ENCODE measurements at places on chromosomes 7 and 10.

- DNase-seq: peak; percentile 13
Measured at GRCh38 chr10:79019441-79020014, 49.2 kb upstream of the ZMIZ1 start.

DNA sequence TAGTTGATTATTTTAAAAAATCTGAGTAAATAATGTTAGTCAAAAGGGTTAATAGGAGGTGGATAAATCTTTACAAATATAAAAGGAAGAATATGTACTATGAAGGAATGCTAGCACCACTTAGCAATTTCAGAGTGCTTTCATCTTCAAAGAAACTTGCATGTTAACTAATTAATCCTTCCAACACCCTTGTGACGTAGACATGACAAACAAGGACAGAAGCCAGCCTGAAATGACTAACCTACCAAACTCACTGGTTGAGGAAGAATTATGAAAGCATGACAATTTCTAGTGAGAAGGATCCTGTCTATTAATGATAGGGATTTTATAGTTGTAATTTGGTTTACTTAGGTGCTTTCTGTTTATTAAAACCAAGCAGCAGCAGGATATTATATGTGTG lies 468.0 kb upstream of the FZD8 start:
- DNase-seq: no peak

- no peak for DNase-seq
Measured at GRCh38 chr7:27315066-27315465, 72.5 kb downstream of the EVX1 start.

DNA sequence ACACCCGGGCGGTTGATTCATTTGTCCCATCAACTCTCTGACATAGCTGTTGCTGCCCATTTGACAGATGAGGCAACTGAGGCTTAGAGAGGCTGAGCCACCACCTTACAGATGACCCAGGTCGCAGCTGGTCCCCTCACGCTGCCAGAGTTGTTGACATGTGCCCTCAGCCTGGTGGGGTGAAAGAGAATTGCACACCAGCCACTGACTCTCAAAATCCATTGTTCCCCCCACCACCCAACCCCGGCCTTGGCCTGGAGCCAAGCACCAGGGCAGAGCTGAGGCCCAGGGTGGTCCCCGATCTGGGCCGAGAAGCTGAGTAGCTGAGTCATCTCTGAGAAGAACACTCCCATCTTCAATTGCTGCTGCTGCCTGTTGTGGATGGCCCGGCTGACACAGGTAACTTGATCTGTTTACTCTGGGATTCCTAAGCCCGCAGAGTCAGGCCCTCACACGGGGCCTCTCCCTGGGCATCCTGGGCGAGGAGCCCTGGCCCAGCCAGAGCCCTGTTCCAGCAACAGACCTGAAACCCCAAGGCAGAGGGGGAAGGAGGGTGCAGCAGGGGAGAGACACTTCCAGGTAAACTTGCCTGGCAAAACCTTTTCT lies 27.5 kb downstream of the PVRIG start:
- DNase-seq: no peak

DNA sequence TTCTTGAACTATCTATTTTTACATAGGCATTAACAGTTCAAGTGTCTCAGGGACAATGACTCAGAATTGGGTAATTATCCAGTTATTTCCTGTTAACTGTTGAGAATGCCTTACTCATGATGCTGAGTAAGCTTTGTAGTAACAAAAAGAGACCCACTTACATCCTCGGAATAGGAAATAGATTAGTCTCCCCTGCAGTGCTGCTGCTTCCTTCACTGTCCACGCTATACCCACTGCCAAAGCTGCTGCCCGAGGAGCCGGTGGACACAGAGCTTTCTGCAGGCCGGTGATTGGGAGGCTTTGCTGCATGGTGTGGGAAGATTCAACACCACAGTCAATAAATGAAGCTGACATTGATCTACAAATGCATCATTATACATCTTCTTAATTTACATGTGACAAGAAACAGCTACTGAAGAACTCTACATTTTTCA lies 357.1 kb downstream of the PCLO start:
- DNase-seq: peak; percentile 50

GRCh38 chr7:66176914-66177313 lies 28.2 kb upstream of the TPST1 start:
- no peak for DNase-seq

DNA sequence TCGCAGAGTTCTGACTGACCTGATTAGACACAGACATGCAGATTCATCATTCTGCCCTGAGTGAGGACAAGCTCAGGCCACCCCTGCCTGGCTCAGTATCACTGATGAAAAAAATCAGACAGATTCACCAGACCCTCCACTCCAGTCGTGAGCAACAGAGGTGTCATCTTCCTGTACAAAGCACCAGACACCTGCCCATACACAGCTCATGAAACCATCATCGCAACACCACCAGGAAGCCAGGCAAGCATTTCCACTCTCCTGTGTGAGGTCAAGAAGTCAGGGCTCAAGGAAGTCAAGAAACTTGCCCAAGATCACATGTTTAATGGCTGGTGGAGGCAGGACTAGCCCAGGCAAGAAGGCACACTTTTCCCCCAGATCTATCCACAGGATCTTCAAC lies 163.0 kb downstream of the CALN1 start:
- no peak for DNase-seq

- DNase-seq: no peak
Measured at GRCh38 chr10:5105626-5106025, 11.4 kb downstream of the AKR1C3 start.

- no peak for DNase-seq
Measured at GRCh38 chr10:117960345-117960935, 86.3 kb downstream of the RAB11FIP2 start.

DNA sequence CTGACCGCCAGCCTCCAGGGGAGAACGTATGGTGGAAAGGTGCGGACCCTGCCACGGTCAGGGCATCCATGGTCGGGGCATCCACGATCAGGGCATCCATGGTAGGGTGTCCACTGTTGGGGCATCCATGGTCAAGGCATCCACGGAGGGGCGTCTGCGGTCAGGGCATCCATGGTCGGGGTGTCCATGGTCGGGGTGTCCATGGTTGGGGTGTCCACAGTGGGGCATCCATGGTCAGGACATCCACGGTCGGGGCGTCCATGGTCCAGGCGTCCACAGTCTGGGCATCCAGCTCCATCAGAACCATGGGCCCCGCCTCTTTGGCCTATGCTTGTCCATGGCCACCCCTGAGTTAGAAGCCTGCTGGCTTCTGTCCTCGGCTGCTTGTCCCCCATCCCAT lies 148.1 kb downstream of the ADARB2 start:
- DNase-seq: no peak

GRCh38 chr10:69636273-69636575 lies 6.2 kb downstream of the FAM241B start:
- no peak for DNase-seq

- no peak for DNase-seq
Measured at GRCh38 chr7:142800088-142800487, 29.3 kb downstream of the PRSS2 start.

- peak; percentile 14 for DNase-seq
Measured at GRCh38 chr10:119542357-119542987, at the start of gene RGS10. Gene RGS10 (minus strand): TSS chr10:119542719. CDS start chr10:119542638, 81 bp downstream.

DNA sequence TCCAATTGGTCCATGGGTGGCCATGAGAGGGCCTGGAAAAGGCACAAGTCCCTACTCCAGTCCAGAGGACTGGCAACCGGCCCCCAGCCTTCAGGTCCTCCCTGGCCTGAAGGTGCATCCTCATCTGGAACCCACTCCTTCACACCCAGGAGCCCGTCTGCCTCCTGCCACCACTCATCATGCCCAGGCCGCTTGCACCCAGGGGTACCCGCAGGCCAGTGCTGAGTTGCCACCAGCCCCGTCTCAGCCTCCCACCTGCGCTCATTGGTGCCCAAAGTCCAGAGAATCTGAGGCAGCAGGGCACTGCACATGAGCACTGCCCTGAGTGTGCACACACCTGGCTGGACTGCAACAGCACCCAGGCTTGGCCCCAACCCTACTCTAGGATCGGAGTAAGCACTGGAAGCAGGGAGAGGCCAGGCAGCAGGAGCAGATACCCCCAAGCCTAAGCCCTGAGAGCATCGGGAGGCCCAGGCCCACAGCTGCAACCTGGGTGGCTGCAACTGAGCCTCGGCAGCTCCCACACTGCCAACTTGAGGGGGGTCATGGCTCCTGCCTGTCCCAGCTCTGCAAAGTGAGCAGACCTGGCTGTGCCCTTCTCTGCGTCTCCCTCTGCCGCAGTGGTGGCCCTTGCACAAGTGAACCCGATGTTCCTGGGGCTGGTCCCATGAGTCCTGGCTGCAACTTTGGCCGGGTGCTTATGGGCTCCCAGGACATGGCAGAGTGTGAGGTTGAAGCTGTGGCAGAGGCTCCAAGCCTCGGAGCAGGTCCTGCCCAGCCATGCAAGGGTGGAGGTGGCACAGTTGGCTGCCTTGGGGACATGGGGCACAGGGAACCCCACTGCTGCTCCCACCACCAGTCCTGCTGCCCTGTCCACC lies 44.3 kb downstream of the TCERG1L start:
- no peak for DNase-seq

GRCh38 chr7:19069842-19070241 lies 47.6 kb downstream of the TWIST1 start:
- DNase-seq: no peak

GRCh38 chr10:95389982-95390381 lies 99.2 kb upstream of the PDLIM1 start:
- no peak for DNase-seq

DNA sequence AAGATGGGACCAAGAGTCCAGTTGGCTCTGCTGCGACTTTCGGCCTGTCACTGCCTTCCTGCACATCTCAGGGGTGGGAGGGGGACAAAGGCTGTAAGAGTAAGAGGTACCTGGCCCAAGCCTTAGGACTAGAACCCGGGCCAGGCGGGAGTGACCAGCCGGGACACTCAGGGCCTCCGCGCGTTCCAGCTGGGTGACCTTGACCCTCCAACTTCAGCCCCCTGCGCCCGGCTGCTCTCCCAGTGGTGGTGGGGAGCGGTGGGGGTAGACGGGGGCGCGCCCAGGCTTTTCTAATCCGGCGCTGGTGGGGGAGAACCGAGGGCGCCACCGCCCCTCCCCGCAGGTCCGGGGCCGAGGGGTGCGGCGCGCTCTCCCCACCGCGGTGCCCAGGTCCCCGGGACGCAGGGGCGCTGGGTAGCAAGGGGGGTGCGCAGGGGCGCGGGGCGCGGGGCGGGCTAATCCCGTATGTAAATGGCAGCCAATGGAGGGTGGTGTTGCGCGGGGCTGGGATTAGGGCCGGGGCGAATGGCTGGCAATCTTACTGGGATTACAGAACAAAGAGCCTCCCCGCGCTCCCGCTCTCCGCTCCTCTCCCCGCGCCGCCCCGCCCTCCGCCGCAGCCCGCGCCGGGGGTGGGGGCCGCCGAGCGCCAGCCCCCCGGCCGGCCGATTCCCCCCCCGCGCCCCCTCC lies at the start of gene GTF2IRD1:
TSS of gene GTF2IRD1 (plus strand) at position 585 of the 690 bp plus-strand sequence. CDS start 54,175 bp downstream, outside the sequence.
- peak; percentile 73 for DNase-seq

DNA sequence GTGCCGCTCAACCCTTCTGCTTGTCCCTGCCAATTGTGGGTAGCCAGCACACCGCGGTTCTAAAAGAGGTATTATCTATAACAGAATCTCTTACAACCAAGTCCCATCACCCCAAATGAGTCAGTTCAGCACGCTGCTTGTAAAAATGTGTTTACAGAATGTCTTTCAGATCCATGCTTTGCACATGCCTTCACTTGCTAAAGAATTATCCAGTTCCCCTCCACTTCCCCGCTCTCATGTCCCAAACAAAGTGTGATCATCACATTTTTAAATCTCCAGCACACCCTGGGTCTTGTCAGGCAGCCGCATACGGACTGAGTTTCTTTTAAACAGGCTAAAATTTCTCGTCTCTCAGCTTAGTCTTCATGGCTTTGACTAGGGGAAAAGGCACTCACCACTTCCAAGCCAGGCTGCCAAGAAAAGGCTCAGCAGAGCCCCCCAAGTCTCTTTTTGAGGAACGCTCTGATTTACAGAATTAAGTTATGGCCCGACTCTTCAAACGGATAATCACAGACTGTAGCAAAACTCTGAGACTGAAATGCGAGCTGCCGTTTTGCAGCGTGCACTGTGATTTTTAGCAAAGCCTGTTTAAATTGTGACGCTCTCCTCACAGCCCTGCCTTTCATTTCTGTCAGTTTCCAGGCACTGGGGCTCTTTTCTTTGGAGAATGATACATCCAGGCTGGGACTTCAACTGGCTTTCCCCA lies 29.8 kb upstream of the FGFR2 start:
- no peak for DNase-seq

DNA sequence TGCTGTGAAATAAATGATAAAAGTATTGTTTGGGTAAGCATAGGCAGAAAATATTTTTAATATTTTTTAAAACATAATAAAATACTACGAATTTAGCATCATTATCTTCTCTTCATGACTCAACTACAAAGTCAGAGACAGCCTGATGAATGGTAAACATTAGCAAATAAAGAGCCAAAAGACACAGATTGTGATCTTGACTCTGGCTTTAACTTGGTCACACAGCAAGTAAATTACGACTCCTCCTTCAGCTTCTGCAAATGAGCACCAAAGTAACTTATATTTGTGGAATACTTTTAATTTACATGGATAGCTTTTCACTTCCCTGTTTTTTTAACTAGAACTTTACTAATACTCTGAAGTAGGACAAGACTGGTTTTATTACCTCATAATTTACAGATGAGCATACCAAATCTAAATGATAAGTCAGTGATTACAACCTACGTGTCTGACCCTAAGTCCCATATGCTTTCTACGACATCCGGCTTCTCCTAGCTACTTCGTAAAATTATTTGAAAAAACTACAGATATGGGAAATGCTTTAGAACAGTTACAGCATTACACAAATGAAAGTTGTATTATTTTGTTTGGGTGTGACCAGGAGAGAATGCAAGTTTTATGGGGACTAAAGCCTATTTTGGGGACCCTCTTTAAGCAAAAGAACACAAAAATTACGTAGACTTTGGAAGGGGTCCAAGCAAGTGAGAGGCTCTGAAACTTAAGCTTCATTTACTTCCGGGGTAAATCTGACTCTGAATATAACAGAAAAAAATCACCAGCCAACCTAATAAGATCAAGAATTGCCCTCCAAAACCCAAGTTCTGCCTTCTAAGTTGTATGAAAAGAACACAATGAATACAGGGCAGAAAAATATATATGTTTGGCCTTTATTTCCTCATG lies 133.8 kb downstream of the CPEB3 start:
- DNase-seq: no peak

- no peak for DNase-seq
Measured at GRCh38 chr10:96376483-96376882, 17.7 kb upstream of the OPALIN start.

- DNase-seq: no peak
Measured at GRCh38 chr10:44557596-44558191, 172.8 kb upstream of the CXCL12 start.

DNA sequence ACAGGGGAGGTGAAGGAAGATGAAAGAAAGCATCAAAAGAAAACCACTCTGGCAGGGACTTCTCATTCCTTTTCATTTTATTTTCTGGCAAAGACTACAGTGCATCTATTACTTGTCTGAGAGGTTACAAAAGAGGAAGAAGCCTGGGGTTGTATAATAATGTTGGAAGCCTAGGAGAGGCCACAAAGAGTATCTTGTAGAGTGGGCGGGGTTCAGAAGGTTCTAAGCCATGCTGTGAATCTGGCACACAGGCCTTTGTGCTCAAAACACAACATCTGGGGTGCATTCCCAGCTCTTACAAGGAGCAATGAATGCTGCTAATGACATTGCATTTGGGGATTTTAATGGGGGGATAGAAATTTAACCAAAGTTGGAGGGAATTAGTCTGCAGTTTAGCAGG lies 49.4 kb downstream of the MRPL32 start:
- no peak for DNase-seq

- no peak for DNase-seq
Measured at GRCh38 chr7:128906001-128906765, 4.3 kb downstream of the KCP start.

- DNase-seq: no peak
Measured at GRCh38 chr7:44987457-44987856, 8.6 kb upstream of the MYO1G start.

- DNase-seq: peak; percentile 53
Measured at GRCh38 chr7:7779888-7780287, 61.5 kb upstream of the RPA3 start.
